ENCODE measurements at places on chromosomes 16 and 17.

DNA sequence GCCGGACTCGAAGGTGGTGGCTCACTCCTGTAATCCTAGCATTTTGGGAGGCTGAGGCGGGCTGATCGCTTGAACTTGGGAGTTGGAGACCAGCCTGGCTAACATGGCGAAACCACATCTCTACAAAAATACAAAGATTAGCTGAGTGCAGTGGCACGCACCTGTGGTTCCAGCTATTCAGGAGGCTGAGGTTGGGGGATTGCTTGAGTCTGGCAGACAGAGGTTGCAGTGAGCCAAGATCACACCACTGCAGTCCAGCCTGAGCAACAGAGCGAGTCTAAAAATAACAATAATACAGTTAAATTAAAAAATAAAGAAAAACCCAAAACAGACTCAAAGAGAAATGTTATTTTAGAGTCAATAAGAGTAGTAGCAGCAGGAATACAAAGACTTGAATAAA, 29.7 kb upstream of the ABCA5 start:
- no peak for DNase-seq

DNA sequence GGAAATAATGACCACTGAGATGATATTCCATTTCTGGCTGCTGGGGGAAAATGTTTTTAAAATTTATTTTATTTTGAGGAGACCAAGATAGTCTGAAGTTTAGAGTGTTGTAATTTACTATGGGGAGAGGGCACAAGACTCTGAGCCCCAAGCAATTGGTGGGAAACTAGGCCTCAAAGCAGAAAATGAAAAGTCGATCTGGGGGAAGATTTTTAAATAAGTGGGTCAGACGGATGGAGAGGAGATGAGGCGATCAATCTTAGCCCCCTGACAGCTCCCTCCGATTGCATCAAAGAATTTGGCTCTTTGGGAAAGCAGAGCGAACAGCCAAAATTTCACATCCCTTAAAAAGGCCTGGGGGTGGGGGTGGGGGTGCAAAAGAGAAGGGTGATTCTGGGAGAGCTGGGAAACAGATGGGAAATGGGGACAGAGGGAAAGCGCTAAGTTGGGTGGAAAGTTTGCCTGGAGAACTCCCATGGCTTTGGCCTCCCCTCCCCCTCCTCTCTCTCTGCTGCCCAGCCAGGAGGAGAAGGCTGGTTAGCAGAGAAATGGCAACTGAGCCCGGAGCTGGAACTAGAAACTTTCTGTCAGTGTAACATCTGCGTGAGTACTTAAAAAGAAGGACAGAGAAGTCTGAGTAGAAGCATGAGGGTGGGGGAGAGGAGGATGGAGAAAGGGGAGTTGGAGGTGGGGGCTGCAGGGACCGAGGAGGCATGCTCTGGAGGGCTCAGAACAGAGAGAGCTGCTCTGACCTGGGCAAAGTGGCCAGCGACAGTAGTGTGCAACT, 1.4 kb upstream of the HOXB2 start:
- DNase-seq = no peak

DNA sequence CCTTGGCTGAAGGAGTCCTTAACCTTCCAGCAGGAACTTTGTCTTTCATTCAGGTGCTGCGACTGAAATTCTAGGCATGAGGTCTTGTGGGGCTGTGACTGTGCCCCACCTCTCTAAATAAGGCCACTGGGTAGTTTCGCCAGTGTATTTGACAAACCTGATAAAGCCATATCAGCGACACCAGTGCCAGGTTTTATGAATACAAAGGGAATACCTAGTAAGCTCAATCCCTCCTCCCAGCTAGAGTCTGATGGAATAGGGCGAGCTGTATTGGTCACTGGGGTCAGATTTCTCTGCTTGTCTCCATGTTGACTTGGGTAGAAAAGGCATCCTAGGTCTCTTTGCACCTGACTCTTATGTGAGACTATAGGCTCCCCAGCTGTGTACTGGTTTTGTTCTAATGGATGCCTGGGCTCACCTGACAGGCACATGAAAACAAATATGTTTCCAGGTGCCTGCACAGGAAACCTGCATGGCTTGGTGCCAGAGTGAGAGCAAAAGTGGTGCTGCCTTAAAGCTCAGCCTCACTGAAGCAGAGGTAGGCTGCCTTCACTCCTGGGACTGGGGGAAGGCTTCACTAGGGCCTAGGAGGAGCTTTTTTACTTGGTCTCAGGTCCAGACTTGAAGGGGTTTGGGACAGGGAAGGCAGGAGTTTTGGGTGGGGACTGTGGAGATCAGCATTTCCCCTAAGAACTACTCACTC, 8.3 kb downstream of the SLC7A6 start:
- DNase-seq = no peak

- DNase-seq = no peak
Observed at GRCh38 chr17:78789663-78790181, 7.6 kb upstream of the CYTH1 start.

- no peak for DNase-seq
Observed at GRCh38 chr16:11677451-11677951, 9.2 kb downstream of the SNN start.

GRCh38 chr17:3723556-3724377, at the start of gene HASPIN:
Gene HASPIN (plus strand): TSS chr17:3723903. CDS start chr17:3723936, 33 bp downstream.
- peak; percentile 89 for DNase-seq

DNA sequence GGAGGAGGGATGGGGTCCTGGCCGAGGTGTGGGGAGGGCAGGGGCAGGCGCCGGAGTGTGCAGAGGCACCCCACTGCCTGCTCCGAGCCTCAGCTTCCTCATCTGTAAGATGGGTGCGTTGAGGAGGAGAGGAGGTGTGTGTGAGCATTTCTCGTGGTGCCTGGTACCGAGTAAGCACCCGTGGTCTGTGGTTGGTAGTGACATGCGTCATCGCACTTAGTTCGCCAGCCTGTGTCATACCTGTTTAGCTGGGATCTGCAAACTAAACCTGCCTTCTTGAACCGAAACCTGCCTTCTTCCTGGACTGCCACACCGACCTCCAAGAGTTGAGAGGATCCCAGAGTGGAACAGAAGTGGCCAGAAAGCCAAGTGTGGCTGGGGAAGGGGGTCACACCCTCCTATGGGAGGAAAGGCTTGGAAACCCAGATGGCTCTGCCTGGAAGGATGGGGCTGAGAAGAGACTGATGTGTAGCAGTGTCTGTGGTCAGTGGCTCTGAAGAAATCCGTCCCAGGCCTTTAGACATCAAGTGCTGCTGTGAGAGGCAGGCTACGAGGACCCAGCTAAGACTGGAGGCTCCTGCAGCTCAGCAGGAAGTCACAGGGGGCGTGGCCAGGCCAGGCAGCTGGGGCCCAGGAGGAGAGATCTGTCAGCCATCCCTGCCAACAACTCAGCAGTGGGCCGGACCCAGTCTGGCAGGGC, 162.6 kb upstream of the PLCG2 start:
- peak; percentile 46 for DNase-seq

DNA sequence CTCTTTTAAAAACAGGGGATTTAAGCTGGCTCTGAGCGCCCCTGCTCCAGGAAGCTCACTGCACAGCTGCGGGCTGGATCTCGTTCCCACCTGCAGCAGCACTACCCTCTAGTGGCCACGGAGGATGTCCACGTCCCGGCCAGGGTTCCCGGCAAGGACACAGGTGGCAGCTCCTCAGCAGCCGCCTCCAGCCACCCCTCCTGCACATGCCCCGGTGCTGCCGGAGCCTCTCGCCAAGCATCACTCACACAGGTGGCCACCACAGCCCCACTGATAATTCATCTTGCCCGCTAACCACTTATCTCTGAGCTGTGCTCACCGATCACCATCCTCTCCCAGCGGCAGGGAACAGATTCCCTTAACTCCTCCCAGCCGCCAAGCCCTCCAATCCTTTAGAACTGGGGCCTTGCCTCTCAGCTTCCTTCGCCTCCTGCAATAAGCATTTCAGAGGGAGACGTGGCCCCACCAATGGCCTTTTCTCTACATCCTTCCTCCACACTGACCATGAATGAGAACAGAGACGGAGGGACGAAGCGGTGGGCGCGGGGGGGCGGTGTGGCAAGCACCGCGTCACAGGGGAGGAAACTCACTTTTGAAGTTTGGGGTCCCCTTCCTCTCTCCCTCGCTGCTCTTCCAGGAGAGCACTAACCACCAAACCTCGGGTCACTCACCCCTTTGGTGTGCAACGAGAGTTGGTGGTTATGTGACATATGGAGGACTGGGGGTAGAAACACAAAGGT, 222.1 kb downstream of the RBFOX3 start:
- DNase-seq = peak; percentile 8

DNA sequence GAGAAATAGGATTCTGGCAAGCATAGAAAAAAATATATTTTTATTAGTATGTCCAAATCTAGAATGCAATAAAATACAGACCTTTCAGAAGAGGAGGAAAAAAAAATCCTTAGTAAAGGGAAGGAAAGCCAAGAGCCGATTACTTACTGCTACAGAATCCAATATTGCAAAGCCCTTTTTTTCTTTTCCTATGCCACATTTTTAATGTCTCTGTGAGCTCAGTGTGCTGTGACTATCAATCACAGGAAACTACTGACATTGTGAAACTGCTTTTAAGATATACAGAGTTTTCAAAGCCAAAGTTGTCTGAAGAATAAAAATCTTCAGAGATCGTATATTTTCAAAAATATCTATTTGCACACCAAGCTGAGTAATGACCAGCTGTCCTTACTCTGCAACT, 120.4 kb downstream of the CHD9NB start:
- DNase-seq = no peak

DNA sequence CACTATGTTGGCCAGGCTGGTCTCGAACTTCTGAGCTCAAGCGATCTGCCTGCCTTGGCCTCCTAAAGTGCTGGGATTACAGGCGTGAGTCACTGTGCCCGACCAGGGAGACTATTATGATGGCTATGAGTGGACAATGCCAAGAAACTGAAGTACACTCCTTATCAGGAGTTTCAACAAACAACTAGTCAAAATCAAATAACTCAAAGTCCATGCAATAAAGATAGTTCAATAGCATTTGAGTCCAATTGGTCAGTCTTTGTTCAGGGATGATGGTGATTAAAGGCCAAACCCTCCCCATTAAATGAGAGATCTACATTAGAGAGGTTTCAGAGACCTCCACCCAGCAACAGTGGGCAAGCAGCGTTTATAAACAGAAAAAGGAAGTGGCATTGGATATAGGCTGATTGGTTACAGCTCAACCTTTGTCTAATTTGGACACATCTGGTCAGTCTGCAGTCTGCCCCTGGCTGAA, 8.0 kb downstream of the CHST5 start:
- no peak for DNase-seq

DNA sequence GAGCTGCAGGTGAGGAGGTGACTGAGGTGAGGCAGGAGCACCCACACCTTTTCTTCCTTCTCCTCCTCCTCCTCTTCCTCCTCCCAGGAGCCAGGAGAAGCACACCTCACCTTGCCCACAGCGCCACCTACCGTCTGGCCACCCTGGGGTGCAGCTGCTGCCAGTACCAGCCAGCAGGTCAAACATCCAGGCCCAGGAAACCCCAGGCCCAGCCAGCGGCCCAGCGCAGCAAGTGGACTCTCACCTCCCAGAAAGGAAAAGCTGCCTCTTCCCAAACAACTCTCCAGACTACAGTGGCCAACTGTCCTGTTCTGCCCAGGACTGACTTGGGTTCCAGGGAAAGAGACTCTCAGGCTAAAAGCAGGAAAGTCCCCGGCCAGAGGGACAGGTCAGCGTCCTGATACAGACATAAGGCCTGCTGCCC, 22.7 kb downstream of the PEMT start:
- DNase-seq = peak; percentile 52

GRCh38 chr17:28097901-28098300, 55.4 kb downstream of the NLK start:
- no peak for DNase-seq

DNA sequence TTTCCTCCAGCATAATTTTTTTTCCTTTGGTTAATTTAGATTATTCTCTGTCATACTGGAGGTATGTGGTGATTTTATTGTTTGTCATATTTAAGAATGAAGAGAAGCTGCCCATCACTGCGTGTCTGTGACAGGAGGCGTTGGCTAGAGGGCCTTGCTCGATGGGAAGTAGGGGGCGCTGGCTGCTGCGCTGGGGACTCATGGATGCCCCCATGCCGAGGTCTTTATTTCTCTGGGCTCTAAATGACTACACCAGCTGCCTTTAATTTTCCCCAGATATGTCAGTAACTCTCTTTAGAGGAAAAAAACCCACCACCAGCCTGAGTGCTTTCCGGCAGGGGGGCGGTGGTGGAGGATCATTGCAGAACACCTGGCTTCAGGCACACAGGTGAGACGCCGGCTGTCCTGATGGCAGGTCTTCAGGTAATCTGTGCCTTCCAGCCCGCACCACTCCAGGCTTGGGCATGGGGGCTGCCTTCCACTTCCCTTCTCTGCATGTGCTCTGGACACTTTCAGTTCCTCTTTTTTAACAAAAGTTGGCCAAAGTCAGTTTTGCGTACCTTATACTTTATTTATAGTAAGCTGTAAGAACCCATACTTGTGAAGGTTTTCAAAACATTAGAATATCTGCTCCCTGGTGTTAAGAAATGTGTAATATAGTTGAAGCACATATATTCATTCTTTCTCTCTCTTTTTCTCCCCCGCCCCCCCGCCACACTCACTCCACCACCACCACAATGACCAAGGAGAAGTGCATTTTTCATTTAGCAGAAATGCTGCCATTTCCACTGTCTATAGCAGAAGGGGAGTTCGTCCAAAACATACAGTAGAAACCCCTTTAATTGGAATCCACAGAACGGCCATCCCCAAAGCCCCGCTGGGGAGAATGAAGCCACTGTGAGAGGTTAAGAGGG, 192.7 kb downstream of the RPTOR start:
- no peak for DNase-seq

DNA sequence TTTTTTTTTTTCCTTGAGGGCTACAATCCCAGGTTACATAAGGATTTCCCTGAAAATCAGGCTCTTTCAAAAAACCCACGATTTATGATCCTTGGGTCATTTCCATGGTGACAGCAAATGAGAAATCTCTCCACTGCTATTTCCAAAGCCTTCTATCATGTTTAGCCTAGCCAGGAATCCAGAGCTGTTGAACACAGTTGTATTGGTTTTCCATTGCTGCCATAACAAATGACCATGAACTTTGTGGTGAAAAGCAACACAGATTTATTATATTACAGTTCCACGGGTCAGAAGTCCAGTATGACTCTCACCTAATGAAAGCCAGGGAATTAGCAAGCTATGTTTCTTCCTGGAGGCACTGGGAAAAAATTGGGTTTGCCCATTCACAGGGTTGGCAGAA, 106.6 kb downstream of the MAF start:
- DNase-seq = no peak

GRCh38 chr16:58211245-58211644, 13.3 kb upstream of the CSNK2A2 start:
- no peak for DNase-seq

DNA sequence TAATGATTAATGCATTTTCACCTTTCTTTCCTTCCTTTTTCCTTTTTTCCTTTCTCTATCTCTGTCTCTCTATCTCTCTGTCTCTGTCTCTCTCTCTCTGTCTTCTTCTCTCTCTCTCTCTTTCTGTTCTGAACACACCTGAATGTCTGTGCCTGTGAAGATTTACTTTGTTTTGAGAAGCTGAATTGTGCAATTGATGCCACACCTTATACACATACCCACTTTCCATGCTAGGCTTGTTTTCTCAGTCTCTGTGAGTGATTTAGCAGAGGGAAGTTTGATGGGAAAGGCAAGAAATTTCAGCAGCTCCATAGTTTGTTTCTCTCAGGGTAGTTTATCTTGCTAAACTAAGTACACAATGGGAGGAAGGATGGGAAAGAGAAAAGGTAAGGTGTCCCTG, 9.3 kb upstream of the CAPNS2 start:
- no peak for DNase-seq
